ENCODE measurements at places on chromosomes 5 and 9.
A peak's percentile ranks its signal among the peaks of the same experiment; 100 is the strongest.

- no peak for DNase-seq
Observed at GRCh38 chr5:96537386-96537785, 104.3 kb upstream of the PCSK1 start.

DNA sequence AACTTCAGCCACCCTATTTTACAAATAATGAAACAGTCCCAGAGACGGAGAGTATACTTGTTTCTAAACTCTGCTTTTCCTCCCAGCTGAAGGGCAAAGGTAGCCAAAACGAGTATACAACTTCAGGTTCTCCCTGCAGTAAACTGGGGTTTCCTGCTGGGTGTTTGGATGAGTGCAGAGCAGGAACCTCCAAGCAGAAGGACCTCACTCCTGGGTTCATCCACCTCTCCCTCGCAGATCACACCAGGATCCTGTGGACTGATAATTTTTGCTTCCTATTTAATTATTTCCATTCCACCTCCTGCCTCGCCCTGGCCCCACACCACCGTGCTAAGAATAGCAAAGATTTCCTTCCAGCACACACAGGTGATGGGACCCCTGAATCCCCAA, 2.0 kb upstream of the FOXB2 start:
- no peak for DNase-seq

DNA sequence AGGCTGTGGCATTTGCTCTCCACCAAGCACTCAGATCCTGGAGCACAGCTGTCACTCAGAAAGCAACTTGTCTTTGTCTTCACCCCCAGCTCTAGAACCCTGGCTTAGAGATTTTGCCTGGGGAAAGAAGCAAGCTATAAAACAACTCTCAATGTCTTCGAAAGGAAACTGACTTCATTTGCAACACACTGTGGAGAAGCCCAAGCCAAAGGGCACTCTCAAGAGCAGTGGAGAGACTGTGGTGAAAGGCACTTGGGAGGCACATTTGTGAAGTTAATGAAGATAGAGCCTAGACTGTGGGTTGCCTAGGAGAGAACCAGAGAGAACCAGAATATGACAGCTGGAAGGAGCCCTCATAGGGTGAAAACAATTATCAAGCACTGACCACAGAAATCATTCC, 103.4 kb downstream of the CFAP95 start:
- DNase-seq = no peak

- DNase-seq = no peak
Observed at GRCh38 chr5:178403956-178404600, 171.5 kb upstream of the PHYKPL start.

GRCh38 chr5:179880848-179881590, 22.4 kb upstream of the MRNIP start:
- DNase-seq = no peak

DNA sequence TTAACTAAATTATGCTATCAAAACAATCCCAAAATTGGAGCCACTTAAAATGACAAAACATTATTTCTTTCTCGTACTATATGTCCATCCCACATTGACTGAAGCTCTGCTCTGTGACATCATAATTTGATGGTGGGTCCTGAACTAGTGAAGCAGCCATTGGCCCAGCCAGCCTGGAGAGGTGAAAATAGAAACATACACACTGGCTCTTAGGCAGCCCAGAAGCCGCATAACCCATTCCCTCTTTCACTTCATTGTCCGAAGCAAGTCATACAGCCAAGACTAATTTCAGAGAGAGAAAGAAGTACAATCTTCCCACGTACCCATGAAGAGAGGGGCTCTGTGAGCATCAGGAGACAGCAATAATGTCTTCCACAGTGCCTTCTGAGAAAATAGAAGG, 342.5 kb downstream of the NFIB start:
- no peak for DNase-seq

- DNase-seq = no peak
Observed at GRCh38 chr9:76218886-76219445, 175.3 kb downstream of the RFK start.

DNA sequence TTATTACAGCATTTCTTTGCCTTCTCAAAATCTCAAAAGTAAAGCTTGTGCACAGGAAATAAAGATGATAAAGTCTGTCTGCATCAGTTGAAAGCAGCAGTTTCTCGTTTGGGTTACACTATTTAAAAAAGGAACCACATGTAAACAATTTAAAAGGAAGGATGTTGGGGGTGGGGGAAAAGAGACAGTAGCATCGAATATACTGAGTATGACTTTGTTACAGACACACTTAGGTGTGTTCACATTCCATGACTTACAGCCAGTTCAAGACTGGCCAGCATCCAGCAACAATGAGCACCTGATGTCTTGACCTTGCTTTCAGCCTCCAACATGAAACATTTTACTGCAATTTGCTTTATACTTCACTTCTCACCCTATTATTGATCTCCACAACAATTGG, 8.7 kb downstream of the GAPT start:
- no peak for DNase-seq

GRCh38 chr5:145247745-145248040, 587.4 kb downstream of the PRELID2 start:
- no peak for DNase-seq

DNA sequence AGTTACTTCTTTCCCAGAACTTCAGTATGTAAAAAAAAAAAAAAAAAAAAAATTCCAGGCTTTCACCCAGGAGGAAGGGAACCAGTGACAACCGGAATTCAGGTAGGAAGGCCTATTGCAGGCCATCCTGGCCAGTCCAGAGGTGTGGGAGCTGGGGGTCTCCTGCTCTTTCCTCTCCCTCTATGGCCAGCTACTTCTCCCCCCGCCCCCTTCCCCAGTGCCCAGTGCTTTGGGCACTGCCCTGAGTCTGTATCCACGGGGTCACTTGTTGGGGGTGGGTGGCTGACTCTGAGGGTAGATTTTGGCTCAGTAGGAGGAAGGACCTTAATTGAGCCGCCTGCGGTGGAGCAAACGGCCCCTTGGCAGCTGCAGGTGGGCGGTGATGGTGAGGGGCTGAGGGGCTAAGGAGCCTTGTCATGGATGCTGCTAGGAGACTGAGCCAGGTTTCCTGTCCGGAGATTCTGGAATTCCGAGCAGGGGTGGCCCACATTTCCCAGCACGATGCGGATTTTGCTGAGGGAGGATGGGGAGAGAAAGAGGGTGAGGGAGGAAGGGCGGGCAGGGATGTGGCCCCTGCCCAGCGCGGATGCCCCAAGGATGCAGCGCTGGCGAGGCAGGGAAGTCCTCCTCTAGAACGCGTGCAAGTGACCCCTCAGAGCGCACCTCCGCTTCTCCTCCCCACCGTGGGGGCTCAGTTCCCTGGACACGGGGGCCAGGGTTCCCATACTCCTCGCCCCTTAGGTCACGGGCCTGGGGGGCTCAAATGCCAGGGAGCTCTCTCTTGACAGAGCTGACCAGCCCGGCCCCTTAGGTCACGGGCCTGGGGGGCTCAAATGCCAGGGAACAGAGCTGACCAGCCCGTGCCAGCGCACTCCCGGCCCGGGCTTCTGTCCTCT, 1.2 kb upstream of the PHF2 start:
- DNase-seq = no peak

- no peak for DNase-seq
Observed at GRCh38 chr9:83646500-83647239, 23.7 kb downstream of the IDNK start.

DNA sequence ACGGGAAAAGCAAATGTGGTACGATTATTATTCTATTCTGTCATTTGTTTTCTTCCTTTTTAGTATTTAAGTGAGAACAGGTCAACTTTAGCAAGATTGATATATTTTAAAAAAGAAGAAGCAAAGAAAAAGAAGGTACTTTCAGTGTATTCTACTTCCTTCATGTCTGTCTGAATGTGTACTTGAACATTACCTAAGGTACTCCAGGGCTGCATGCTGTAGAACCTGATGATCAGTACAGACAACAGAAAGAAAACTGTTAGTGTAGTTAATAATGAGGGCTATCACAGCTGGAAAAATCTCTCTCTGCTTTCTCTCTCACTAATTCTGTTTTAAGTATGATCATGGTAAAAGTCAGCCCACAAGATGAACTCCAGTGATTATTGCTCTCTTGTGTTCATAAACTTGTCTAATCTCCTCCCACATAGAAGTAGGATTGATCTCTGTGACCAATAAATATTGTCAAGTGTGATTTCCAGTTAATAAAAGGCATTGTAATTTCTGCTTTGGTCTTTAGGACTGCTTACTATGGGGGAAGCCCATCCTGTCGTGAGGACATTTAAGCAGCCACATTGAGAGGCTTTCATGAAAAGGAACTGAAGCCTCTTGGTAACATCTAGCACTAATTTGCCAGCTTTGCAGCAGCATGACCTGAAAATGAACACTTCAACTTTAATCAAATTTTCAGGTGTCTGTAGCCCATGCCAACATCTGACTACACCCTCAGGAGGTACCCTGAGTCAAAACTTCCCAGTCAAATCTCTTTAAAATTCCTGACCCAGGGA, 864.0 kb upstream of the ACO1 start:
- DNase-seq = no peak

GRCh38 chr9:136404801-136405136, 4.8 kb upstream of the SNAPC4 start:
- DNase-seq = no peak

GRCh38 chr5:159211729-159212174, 2.4 kb upstream of the RNF145 start:
- DNase-seq = peak; percentile 30

- DNase-seq = no peak
Observed at GRCh38 chr5:91293131-91293530, 90.0 kb downstream of the ARRDC3 start.

- DNase-seq = no peak
Observed at GRCh38 chr5:16461782-16462181, 3.8 kb downstream of the ZNF622 start.

DNA sequence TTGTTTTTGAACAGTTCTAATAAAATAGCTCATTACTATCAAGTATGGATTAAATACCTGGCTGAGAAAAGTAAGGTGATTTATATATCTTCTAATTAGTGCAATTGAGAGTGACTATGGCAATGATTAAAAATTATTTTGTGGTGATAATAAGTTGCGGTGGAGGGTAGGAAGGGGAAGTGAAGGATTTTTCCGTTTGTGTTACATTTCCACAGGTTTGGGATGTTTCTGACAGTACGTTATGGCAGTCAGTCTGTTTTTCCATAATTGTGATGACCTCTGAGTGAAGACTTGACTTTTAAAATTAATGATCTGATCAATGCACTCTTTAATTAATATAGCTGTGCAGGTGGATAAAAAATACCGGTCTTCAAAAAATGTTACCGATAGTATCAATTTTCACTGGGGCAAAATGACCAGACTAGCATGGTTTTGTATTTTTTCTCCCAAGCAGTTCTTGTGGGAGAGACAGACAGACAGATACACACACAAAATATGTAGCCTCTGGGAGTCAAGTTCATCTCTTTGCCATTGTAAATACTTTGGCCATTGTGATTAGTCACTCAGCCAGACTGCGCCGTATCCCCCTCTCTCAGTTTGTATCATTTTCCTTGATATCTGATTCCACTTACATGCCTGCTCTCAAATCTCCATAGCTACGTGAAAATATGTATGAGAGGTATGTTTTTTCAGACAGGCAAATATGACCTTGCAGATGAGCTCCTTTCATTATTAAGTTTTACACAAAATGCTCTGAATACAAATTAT, 60.2 kb downstream of the ARHGAP26 start:
- no peak for DNase-seq

DNA sequence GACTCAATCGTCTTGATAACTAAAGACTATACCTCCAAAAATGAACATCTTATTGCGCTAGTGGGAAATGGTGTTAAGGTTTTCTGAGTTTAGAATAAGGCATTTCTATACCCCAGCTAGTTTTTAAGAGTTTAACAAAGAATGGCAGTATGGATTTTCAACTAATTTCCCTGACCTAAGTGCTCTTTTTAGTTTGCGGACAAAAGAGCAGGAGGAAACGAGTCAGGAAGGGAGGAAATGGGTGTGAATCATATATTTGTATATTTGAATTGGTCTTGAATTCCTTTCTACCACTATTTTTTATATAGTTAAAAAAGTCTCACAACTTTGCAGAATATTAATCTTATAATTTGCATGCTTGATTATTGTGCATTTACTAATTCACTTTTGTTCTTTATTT, 516.3 kb upstream of the ZNF608 start:
- no peak for DNase-seq

DNA sequence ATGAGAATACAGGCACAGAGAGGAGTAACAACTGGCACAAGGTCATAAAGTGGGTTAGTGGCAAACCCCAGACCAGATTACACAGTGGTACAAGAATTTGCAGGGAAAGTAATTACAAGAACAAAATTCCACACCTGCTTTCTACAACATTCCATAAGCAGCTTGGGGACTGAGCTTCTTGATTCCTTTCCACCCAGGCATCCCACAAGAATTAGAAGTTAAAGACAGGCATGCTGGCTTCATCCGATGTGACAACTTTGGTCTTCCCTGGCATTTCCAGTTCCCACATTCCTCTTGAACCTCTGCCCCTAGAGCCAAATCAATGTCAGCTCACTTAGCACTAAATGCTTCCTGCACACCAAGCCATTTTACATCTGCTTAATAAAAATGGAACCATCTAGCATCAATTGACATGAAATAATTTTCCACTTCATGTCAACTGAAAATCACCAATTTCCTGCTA, 435.8 kb upstream of the PAPPA start:
- DNase-seq = no peak

GRCh38 chr5:125484742-125485641, 738.6 kb upstream of the ZNF608 start:
- no peak for DNase-seq

DNA sequence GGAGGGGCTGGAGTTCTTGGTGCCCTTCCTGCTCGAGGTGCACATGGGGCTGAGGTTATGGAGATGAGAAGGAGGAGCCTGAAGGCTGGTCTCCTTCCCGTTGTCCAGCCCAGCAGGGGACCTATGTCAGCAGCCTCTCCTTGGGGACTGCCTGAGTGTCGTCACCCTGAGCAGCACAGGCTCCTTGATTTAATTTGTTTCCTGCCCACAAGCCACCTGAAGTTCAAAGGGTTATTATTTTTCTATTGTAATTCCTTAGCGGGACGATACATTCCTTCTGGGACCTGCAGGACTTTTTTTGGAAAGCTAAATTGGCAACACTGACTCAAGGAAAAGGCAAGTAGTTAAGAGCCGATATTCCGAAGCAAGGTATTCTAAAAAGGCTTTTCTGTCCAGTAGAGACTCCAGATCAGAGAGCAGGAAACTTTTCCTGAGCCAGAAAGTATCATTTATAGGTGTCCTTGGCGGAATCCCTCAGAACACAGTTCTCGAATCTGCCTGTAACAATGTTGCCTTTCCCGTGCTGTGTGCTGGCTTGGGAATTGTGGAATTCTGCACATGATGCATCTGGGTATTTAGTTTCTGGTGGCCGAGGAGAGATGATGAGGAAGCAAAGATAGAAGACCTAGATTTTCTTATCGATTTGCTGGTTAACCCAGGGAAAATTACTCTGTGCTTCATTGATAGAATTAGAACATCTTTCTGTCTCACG, 55.4 kb downstream of the ARHGAP26 start:
- no peak for DNase-seq

GRCh38 chr9:34665067-34665380, 2.6 kb upstream of the CCL27 start:
- DNase-seq = no peak

DNA sequence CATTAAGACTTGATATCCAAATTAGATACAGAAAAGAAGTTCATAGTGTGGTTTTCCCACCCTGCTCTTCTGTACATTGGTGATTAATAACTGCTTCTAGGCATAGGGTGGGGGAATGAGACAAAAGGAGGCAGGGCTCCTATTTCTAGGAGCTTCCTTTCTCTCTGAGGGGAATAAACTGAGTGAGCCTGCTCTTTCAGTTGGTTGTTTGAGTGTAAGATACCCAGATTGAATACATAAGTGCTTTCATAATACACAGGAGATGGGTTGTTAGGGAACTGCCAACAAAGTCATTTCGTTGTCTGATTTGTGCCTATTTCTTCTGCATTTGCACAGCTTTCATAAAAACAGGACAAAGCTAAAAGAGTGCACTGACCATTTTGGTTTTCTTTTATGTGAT, 48.9 kb upstream of the TTC23L start:
- DNase-seq = no peak
